ENCODE measurements at places on chromosomes 5 and 9.

- no peak for DNase-seq
These were observed 46.4 kb upstream of the APC start for GRCh38 chr5:112691339-112691680.

DNA sequence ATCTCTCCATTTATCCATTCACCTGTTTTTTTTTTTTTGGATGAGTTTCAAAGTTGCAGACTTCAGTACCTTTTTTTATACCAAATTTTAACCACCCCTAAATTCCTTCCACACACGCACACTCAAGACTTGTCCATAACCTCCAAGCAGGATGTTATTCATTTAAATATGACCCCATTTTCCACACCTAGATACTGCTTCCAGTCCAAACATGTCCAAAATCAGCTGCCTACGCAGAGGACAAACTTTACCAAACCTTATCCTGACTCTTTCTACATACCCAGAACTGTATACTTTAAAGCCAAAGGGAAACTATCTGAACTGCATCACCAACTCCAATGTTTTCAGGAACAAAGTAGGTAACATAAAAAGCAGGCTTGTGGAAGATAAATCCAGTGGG is 36.0 kb upstream of the FYB1 start:
- no peak for DNase-seq

DNA sequence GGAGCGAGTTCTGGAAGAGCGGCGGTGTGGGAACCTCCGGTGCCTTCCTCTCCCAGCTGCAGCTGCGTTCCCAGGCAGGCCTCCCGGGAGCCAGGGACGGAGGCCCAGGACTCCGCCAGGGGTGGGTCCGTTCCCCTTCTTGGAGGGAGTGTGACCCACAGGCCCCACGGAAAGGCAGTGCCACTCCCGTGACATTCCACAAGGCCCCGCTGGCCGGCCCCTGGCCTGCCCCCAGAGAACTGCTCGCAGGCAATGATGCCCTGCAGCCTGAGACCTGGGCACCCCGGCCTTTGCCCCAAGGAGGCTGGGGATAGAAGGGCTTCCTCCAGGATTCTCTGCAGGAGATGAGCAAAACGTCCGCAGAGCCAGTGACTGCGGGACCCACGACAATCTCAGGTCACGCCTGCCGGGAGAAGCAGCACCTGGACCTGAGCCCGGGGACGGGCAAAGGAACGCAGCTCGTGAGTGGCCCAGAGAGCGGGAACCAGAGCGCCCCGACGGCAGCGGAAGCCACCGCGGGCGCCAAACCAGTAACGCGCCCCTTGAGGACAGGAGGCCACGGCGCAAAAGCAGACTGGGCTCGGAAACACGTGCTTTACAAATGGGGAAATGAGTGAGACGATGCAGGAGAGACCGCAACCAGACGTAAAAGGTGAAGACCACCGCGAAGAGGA is 9.3 kb downstream of the OBP2B start:
- no peak for DNase-seq

DNA sequence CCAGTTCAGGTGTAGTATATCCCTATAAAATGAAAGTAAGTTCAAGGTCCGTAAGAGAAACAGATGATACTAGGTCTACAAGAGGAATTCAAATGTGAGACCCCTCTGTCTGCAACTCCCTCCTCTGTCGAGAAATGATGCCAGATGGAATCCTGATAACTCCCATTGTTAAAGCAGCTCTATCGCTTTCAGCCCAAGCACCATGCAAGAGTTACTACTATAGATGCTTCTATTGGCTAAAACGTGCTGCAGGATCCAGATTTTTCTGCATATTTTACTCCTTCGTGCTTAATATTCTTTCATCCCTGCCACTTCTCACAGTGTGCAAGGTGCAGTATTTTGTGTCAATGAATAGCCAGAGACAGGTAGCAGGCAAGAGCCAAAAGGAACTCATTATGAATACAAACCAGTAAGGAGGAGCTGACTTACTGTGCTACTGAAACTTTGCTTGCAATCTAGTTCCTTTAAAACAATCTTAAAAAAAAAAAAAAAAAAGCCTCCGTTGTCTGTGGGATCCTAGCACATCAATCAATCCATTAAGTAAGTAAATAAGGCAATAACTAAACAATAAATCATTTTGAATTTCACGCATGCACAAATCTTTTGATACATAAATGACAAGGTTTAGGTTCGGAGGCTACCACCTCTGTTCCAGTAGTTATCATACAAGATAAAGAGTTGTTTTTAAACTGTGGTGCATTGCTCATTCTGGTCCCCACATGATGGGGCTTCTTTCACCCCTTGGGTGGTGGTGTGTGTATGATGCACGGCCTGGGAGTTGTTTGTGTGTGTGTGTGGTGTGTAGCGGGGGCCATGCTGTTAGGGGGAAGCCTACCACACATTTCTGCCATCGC is 151.1 kb upstream of the MPDZ start:
- no peak for DNase-seq

DNA sequence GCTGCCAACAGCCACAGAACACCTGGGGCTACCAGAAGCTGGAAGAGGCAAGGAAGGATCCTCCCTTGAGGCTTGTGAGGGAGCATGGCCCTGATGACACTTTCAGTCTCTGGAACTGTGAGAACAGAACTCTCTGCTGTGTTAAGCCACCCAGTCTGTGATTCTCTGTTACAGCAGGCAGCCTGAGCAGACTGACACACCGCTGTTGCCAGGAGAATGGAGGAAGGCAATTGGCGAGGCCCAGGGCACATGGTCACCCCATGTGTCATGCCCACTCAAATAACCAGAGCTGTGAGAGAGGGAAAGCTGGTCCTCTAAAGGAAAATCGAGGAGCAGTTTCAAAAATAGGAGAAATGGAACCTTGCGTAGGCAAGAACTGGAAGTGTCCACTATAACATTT is 12.0 kb upstream of the KIF4B start:
- no peak for DNase-seq

- DNase-seq, result no peak
These were observed 31.5 kb downstream of the RAPGEF1 start for GRCh38 chr9:131708226-131709002.

- no peak for DNase-seq
These were observed 123.5 kb downstream of the DAB2IP start for GRCh38 chr9:121774715-121775613.

- DNase-seq, result no peak
These were observed 111.5 kb downstream of the HTR4 start for GRCh38 chr5:148542812-148543211.

Measured in activated naive CD8-positive, alpha-beta T cell treated with anti-CD3 and anti-CD28 coated beads, Interleukin-2, amount 50 U/mL, for 16 hours (primary cell).